ENCODE measurements at places on chromosomes 4 and X. TPM values are rescaled to one million over a fixed set of nuclear protein-coding genes. Genes with fewer than 3 reads are reported as not detected.

Gene GAGE12H
- not detected for total RNA-seq

Gene FAM47A
- not detected for total RNA-seq

Gene PRKG2
- 4.6 TPM for total RNA-seq

Gene F8A1
- total RNA-seq, result 1.1 TPM

Gene GNRHR
- total RNA-seq, result not detected

Gene PGAM4
- total RNA-seq, result not detected

Gene UGT2B17
- not detected for total RNA-seq

Gene SFRP2
- not detected for total RNA-seq

Gene KDR
- total RNA-seq, result 0.28 TPM

Gene SPANXD
- total RNA-seq, result not detected

Gene APLN
- 4.3 TPM for total RNA-seq

Gene TMEM255A
- total RNA-seq, result not detected

Gene TCEAL5
- not detected for total RNA-seq

Gene PPBP
- not detected for total RNA-seq

Gene CSAG2
- total RNA-seq, result not detected

Gene PDE6B
- total RNA-seq, result 1.3 TPM

Gene TTC29
- total RNA-seq, result not detected

Gene EDNRA
- total RNA-seq, result 8.0 TPM

Gene SMR3A
- not detected for total RNA-seq

Gene AMOT
- 1.1 TPM for total RNA-seq

Gene SLC9B1
- 0.83 TPM for total RNA-seq

Gene VCX3A
- total RNA-seq, result not detected

Gene SOX3
- total RNA-seq, result not detected

Gene AMTN
- total RNA-seq, result not detected

Gene CT45A5
- not detected for total RNA-seq

Gene FRMD7
- 0.09 TPM for total RNA-seq

Gene UNC5C
- 0.28 TPM for total RNA-seq

Gene GPR50
- not detected for total RNA-seq

Gene ADH1A
- total RNA-seq, result not detected

Gene RHOXF2
- total RNA-seq, result not detected

Gene PAK3
- 1.6 TPM for total RNA-seq

Gene NAA11
- not detected for total RNA-seq
